ENCODE measurements at places on chromosomes 1 and 21.

GRCh38 chr1:208499026-208499425 lies 254.8 kb upstream of the PLXNA2 start:
- DNase-seq = no peak

- no peak for DNase-seq
Observed at GRCh38 chr1:225814381-225814780, 4.5 kb downstream of the EPHX1 start.

- DNase-seq = no peak
Observed at GRCh38 chr1:162757476-162757875, 33.0 kb upstream of the HSD17B7 start.

- DNase-seq = no peak
Observed at GRCh38 chr1:83854456-83854855, 144.5 kb downstream of the TTLL7 start.

DNA sequence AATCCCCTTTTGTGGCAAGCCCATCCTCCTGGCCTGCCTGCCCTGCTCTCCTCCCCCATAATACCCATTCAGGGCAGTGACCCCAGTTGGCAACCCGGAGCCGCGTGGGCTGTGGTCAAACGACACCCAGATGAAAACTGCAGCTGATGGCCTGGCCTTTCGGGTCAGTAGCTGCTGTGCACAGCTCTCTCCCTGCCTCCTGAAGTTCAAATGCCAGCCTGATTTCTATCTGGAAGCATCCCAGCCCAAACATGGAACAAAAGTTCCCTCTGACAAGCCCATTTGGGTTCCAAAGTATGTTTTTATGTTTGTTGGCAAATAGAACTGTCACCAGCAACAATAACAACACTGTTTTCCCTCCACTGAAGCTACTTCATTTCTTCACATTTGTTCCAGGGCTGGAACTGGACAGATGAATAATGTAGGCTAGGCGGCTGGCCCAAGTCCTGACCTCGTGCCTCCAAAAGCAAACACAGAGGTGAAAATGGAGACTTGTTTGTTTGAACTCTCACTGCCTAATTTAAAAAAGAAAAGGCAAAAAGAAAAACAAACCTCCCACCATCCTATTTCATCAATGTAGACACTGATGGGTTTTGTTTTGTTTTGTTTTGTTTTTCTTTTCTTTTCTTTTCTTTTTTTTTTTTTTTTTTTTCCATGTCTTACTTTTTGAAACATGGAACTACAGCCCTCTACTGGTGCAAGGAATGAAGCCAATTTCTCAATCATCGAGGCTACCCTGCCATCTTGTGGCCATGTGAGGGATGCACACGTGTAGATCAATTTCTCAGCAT lies 179.0 kb downstream of the ADSS2 start:
- peak; percentile 67 for DNase-seq

GRCh38 chr1:203328714-203329122 lies 22.2 kb downstream of the FMOD start:
- no peak for DNase-seq

- DNase-seq = no peak
Observed at GRCh38 chr1:234608911-234609690, 877 bp downstream of the IRF2BP2 start.

DNA sequence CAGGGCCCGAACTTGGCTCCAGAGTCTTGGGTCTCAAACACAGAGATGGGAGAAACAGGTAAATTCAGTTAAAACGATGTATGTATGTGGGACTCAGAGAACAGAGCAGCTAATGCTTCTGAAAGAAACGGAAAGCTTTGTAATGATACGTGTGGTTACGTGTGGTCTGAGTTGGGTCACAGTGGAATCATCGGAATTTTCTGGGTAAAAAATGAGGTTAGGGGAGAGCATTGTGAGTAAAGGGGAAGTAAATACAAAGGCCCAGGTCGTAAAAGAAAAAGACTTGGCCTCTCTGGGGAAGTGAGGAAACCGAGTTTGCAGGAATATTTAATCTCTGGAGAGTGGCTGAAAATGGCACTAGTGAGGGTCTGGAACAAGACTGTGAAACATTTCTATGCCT lies 8.3 kb downstream of the NHLH2 start:
- DNase-seq = no peak

- no peak for DNase-seq
Observed at GRCh38 chr1:6117064-6117463, 63.1 kb downstream of the CHD5 start.

GRCh38 chr1:206921772-206922265 lies at the start of gene FCMR:
FCMR (minus strand) TSS chr1:206921941; CDS start chr1:206921854, 87 bp downstream.
- DNase-seq = no peak

GRCh38 chr1:160127865-160128523 lies 12.4 kb downstream of the ATP1A2 start:
- DNase-seq = no peak

DNA sequence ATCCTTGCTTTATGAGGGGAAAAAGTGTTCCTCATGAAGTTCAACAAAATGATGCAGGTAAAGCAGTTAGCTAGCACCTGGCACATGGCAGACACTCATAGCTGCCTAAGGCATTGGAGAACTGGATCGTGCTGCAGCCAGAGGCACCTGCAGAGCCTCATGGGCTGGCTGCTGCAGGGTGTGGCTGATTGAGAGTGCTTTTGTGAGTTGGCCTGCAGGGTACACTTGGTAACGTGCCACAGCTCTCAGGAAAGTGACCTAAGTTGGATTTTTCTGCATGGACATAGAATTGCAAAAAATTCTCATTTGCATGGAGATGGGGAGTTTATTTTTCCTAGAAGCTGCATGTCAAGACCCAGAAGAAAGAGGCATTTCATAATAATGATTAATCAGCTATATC lies 31.6 kb upstream of the IL20 start:
- no peak for DNase-seq
